Endodermal cell (in vitro differentiated cells): ENCODE measurements at places on chromosomes 3 and 15.
A peak's percentile ranks its signal among the peaks of the same experiment; 100 is the strongest.

GRCh38 chr3:87494264-87494663 lies 217.9 kb upstream of the POU1F1 start:
- no peaks in the 10 kb centered on the region for H3K27me3 ChIP-seq
- no peak overlapping the region for H3K4me3 ChIP-seq
- H3K36me3 ChIP-seq, result no peaks in the 10 kb centered on the region
- no peak overlapping the region for H3K27ac ChIP-seq

DNA sequence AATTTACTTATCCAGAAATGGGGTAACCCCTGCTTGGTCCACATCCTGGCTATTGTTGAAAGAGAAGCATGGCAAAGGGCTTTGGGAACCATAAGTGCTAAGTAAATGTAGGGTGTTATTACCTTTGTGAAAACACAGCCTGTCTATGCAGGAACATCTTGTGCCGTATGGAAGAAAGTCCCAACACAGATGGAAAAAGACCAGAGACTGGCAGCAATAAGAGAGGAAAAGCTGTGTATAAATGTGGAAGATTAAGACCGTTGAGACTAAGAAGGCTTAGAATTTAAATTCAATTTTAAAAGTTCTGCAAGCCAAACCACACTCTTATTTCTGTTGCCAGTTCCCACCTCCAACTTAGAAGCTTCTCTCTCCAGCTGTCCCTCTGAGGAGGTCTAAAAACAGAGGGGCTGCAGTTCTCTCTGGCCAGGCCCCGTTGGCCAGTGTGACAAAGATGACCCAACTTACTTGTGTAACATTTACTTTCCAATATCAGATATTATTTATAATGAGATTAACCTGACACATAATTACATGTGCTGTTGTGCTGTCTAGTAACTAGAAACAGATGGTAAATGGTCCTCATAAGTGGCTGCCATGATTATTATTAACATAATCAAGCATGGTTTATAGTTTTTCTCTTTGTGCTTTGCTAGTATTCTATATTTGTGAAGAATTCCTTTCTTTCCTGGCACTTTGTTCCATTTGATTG lies 7.0 kb downstream of the MINDY4B start:
- no peaks in the 10 kb centered on the region for H3K36me3 ChIP-seq
- H3K4me3 ChIP-seq, result no peak overlapping the region
- H3K27me3 ChIP-seq, result no peaks in the 10 kb centered on the region
- H3K27ac ChIP-seq, result no peak overlapping the region
- DNase-seq, result no peak

DNA sequence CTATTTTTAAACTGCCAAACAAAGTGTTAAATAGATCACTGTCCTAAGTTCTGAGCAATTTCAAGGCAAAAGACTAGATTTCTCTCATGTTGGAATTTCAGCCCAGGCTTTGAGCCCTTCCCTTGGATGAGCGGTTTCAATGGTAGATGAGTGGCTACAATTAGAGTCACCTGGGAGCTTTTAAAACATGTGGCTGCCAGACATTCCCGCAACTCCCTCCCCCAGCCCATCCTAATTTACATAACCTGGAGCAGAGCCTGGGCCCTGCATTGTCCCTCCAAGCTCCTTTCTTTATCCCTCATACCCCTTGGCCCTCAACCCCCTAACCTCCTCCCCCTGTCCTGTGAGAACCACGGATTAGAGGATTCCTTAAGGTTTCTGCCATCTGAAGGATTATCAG lies 357.5 kb upstream of the UMPS start:
- DNase-seq, result peak; percentile 78
- H3K4me1 ChIP-seq, result no peaks in the 10 kb centered on the region
- H3K36me3 ChIP-seq, result no peaks in the 10 kb centered on the region
- H3K27me3 ChIP-seq, result no peaks in the 10 kb centered on the region
- no peak overlapping the region for H3K4me3 ChIP-seq

- H3K27ac ChIP-seq, result no peak overlapping the region
- H3K36me3 ChIP-seq, result no peaks in the 10 kb centered on the region
- H3K27me3 ChIP-seq, result no peaks in the 10 kb centered on the region
- H3K4me3 ChIP-seq, result no peak overlapping the region
Measured at GRCh38 chr3:49648354-49649019, 25.7 kb upstream of the APEH start.

- no peak overlapping the region for H3K4me3 ChIP-seq
- no peaks in the 10 kb centered on the region for H3K27me3 ChIP-seq
- H3K4me1 ChIP-seq, result no peaks in the 10 kb centered on the region
- no peak overlapping the region for H3K27ac ChIP-seq
- peak; percentile 60 for DNase-seq
Measured at GRCh38 chr3:185988080-185988815, 50.4 kb upstream of the TRA2B start.

DNA sequence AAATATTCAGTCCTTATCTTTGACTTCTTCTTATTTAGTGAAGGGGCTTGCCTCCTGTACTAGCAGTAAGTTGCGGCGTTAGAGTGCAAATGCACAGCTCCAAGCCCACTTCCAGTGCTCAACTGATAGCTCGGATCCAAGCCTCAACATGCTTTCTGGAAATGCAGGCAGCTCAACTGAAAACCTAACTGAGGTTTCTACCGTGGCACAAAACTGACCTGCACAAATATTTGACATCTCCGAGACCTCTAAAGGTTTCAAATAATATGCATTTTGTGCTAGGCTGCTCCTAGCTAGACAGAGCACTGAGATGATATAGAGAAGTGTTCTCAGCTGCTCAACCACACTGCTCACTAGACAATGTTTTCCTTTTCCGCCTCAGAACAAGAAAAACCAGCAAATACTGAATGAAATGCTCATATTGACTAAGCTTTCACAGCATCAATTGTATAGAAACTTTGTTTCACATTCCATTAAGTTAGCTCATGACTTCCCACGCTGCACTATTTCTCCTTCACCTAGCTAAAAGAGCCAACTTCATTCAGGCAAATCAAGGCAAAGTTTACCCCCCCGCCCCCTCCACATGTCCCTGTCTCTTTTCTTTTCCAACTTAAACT lies 822 bp downstream of the ZNF385D start:
- H3K27ac ChIP-seq, result no peak overlapping the region
- peak overlapping the region; percentile 82 for H3K4me3 ChIP-seq
- DNase-seq, result peak; percentile 48
- no peaks in the 10 kb centered on the region for H3K36me3 ChIP-seq
- no peaks in the 10 kb centered on the region for H3K4me1 ChIP-seq

- no peak overlapping the region for H3K4me3 ChIP-seq
- no peaks in the 10 kb centered on the region for H3K4me1 ChIP-seq
- no peaks in the 10 kb centered on the region for H3K27me3 ChIP-seq
- H3K27ac ChIP-seq, result no peak overlapping the region
- DNase-seq, result no peak
Measured at GRCh38 chr3:189144645-189145044, 27.1 kb upstream of the TPRG1 start.

DNA sequence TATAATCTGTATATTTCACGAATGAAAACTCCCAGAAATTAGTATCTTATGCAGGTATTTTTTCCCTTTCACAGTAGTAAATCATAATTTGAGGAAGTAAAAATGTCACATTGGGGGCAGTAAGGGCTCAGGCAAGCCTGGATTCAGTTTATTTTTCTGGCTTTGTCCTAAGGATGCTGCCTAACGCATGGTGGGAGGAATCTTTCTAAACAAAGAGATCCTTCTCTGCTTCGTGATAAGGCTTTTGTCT lies 35.7 kb downstream of the DNASE1L3 start:
- H3K27ac ChIP-seq, result peak overlapping the region; percentile 13
- peaks cover 23% of the 10 kb centered on the region for H3K4me1 ChIP-seq
- no peak overlapping the region for H3K4me3 ChIP-seq
- H3K27me3 ChIP-seq, result no peaks in the 10 kb centered on the region

DNA sequence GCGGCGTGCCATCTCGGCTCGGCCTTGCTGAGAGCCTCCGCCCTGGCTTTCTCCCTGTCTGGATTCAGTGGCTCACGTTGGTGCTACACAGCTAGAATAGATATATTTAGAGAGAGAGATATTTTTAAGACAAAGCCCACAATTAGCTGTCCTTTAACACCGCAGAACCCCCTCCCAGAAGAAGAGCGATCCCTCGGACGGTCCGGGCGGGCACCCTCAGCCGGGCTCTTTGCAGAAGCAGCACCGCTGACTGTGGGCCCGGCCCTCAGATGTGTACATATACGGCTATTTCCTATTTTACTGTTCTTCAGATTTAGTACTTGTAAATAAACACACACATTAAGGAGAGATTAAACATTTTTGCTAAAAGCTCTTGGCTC lies 54.1 kb downstream of the PLXNA1 start:
- H3K4me3 ChIP-seq, result no peak overlapping the region
- no peak overlapping the region for H3K27ac ChIP-seq
- DNase-seq, result no peak
- H3K27me3 ChIP-seq, result no peaks in the 10 kb centered on the region

DNA sequence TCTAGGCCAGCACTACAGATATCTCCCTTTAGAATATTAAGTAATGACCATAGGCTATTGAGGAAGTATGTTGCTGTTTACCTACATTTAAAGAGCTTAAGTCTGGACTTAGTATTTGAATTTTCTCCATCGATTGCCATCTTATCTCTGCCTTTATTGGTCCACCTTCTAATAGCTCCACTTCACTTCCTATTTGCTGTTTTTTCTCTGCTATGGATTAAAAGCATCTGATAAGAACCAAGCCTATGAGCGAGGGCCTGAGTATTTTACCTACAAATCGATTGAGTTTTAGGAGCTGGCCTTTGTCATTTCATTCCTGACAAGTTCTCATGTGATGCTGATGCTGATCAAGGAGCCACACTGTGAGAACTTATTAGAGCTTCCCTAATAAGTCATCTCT lies 52.6 kb upstream of the AKAP13 start:
- no peaks in the 10 kb centered on the region for H3K27me3 ChIP-seq
- no peaks in the 10 kb centered on the region for H3K36me3 ChIP-seq
- H3K4me3 ChIP-seq, result no peak overlapping the region
- H3K27ac ChIP-seq, result no peak overlapping the region

DNA sequence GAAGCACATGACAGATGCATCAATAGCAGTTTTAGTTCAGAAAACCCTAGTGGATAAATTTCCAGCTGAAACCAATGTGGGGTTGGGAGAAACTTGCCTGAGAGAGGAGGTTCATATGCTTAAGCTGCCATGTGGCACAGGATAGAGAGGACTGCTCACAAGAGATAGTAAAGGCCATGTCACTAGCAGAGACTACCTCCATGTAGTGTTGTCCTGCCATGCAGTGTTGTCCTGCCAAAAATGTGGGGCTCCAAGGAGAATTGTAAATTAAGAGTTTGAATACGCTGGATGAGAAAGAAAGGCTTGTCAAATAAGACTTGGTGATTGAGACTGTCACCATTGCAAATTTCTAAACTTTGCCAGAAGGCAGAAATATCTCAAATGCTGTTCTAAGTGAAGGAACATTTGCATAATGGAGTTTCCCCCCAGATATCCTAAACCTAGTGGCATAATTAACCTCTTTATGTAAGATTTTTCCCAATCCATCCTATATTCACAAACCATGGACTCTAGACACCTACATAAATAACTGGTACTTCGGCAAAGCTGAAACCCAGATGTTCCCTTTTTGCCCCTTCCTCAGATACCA lies 938.3 kb upstream of the ALCAM start:
- peaks cover 6% of the 10 kb centered on the region for H3K27me3 ChIP-seq
- no peaks in the 10 kb centered on the region for H3K36me3 ChIP-seq
- no peak overlapping the region for H3K4me3 ChIP-seq
- H3K27ac ChIP-seq, result no peak overlapping the region
- peaks cover 8% of the 10 kb centered on the region for H3K4me1 ChIP-seq
- no peak for DNase-seq

DNA sequence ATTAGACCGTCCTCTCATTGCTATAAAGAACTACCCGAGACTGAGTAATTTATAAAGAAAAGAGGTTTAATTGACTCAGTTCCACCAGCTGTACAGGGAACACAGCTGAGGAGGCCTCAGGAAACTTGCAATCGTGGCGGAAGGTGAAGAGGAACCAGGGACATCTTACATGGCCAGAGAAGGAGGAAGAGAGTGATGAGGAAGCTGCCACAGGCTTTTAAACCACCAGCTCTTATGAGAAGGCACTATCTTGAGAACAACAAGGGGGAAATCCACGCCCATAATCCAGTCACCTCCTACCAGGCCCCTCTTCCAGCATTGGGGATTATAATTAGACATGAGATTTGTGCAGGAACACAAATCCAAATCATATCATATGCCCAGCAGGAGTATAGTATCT lies 138.5 kb downstream of the ALCAM start:
- no peak for DNase-seq
- H3K36me3 ChIP-seq, result no peaks in the 10 kb centered on the region
- H3K4me1 ChIP-seq, result peaks cover 11% of the 10 kb centered on the region

DNA sequence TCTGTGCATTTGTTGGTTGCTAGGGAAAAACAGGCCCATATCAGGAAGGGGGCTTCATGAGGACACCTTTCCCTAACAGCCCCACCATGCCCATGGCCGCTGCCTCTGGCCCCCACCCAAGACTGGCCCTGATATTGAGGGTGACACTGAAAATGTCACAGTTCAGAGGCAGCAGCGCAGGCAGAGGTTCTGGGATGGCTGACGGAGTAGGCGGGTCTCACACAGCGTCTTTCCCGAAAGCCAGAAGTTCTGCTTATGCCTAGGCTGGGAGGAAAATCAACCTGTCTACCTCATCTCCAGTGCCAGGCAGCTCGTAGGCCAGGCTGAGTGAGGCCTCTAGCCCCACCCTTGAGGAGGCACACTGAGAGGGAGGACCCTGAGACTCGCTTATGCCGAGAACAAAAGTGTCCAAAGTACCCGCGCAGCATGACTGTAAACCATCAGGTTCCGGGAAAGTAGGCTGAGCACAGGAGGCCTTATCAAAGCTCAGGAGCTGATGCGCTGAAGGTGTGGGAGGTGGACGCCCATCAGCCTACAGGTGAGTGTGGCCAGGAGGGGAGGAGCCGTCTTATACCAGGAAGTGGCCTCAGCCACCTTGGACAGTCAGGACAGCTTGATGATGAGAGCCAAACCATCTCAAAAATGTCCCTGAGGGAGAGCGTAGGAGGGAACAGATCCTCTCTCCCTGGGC lies 27.5 kb downstream of the GRAMD2A start:
- no peak overlapping the region for H3K27ac ChIP-seq
- H3K4me3 ChIP-seq, result no peak overlapping the region
- no peak for DNase-seq
- H3K4me1 ChIP-seq, result peaks cover 8% of the 10 kb centered on the region
- H3K36me3 ChIP-seq, result no peaks in the 10 kb centered on the region

- no peak for DNase-seq
- H3K4me1 ChIP-seq, result no peaks in the 10 kb centered on the region
- H3K27me3 ChIP-seq, result no peaks in the 10 kb centered on the region
Measured at GRCh38 chr3:138509586-138509985, 75.2 kb downstream of the ESYT3 start.

DNA sequence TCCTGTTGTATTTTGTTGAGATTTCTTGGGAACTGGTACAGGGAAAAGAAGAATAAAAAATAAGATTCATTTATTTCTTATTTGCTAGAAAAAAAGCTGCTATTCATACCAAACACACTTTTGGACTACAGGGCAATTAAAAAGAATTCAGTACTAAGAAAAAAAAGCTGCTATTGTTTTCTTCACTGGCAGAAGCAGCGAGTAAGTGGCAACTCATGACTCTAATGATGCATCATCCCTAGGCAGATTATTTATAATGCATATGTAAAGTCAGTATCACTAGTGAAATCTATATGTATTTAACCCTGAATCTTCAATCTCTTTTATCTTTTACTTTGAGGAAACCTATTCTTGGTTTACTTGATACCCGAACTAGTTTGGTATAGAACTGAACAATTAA lies 15.2 kb downstream of the PFN2 start:
- no peak overlapping the region for H3K27ac ChIP-seq
- H3K27me3 ChIP-seq, result no peaks in the 10 kb centered on the region
